Stimulated activated CD4-positive, alpha-beta T cell treated with anti-CD3 and anti-CD28 coated beads, Interleukin-1b, Interleukin-23, amount 100 ng/mL, for 1 hour (primary cell): ENCODE measurements at places on chromosomes 7 and 10.

DNA sequence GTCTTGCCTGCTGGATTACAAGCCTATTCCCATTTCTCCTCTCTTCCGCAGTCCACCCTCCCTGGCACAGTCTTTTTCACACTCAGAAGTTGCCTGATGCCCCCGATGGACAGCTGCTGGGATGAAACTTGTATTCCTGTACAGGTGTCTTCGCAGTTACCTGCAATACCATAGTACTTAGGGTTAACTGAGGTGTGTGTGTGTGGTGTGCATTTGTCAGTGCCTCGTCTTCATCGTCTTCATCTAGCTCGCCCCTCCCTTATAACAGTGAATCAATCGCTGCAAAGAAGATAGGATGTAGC, 11.0 kb downstream of the NXPH1 start:
- DNase-seq, result no peak

DNA sequence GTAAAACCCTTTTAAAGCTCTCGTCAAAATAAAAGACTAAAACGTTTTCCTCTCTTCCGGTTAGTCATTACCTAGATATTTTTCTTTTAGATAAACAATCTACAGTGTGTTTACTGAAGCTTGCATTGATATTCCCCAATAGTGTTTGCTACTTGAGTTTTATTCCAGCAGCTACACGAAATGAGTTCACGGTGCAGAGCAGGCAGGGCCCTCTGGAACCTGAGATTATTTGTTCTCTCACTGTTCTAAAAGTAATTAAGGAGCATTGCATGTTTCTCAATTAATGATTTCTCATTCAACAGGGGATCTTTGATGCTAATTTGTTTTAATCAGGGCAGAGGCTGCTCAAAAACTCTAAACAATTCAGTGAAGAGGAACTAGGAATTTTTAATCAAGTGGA, 319.7 kb downstream of the GFRA1 start:
- DNase-seq, result no peak

- DNase-seq, result no peak
These were observed 142.1 kb downstream of the PHTF2 start for GRCh38 chr7:77940647-77941046.

- DNase-seq, result no peak
These were observed 534.2 kb downstream of the CCSER2 start for GRCh38 chr10:84862551-84862950.

DNA sequence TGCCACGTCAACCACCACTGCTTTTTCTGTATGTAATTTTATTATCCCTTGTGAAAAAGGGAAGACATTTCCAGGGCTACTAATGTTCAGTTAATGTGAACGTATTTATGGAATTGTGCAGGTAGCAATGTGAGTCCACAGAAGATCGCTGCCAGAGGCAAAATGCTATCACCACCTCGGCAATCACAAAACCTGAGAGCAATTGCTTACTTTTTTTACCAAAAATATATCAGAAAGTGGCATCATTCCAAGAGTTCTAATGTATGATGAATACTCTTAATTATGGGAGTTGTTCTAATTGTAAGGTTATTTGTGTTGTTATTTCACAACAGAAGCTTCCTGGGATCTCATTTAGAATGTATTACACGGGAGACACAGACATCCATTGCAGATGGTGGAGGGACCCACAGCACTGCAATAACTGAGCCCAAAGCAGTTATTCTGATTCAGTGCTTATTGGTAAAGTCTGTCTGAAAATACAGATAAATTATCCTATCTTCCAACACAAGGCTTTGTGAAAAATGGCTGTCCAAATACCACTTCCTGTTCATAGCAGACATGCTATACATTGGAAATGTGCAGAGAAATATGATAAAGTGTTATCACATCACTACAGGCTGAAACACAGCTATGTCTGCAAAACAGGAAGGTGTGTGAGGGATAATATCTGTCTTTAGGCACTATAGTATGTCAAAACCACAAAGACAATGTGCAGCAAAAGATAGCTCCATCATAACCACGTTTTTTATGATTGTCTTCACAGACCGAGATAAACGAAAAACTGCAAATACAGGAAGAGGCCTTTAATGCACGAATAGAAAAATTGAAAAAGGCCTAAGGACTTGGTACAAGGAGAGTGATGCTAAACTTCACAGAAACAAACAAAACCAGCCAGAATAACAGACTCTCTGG, 102.7 kb downstream of the CABCOCO1 start:
- no peak for DNase-seq

DNA sequence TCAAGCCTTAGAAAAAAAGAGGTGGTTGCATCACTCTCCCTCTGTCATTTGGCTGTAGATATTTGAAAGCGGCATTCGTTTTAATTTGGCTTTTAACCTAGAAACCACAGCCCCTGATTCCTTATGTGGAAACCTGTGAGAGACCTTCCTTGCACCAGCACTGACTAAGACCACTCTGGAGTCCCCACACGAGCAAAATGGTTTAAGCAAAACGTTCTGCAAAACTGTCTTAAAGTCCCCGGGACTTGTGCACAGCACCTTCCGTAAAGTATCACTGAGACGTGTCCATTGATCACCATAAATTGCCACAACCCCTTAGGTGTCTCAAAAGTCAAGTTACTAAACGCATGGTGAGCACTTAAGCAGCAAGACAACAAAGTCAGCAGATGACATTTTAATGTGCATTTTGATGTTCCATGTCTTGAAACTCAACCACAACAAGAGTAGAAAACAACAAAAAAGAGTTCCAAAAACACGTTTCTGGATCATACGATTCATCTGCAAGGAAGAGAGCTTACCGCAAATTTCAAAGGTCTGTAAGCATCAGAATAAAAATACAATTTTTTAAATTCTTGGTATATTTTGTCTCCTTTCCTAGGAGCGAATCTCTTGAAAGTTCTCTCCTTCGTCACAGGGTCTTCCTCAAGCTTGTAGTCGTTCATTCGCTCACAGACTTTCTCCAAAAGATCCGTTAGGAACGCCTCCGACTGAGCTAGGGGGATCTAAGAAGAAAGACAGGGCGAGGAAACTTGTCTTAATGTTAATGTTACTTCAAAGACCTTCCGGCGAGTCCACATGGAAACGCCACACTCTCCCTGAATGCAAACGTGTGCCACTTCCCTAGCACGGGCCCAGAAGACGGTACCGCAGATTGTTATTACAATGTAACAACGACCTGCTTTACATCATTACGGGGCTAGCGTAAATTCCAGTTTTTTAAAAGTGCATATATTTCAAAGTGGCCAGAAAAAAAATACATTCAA, 37.7 kb downstream of the CNPY1 start:
- no peak for DNase-seq

GRCh38 chr7:131943646-131944045, 387.2 kb upstream of the PODXL start:
- DNase-seq, result no peak

DNA sequence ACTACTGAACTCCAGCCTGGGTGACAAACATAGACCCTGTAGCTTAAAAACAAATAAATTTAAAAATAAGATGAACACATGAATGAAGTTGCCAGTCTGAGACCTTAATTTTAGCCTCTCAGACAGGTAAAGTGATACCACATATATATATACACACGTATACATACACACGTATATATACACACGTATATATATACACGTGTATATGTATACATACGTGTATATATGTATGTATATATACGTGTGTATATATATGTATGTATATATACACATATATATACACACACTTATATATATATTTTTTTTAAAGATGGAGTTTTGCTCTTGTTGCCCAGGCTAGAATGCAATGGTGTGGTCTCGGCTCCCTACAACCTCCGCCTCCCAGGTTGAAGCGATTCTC, 62.7 kb downstream of the UBE2H start:
- DNase-seq, result no peak

GRCh38 chr10:47058961-47059391, 147.7 kb downstream of the PTPN20 start:
- no peak for DNase-seq

- no peak for DNase-seq
These were observed 739 bp upstream of the CCDC186 start for GRCh38 chr10:114174695-114175188.

DNA sequence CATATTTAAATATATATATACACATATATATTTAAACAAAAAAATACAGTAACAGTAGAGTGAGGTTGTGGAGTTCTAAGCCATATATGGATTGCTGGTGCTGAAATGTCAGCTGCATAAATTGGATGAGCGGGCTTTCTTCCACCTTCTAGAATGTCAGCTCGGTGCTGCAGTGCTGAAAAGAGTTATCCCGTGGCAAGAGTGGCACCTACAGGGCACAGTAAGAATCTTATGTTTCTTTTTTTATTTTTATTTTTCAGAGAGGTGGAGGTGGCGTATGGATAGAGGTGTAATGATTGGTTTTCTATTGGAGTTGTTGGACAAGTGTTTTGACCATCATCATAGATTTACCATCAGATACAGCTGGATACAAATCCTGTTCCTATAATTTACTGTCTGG, 86.2 kb upstream of the DYNC1I1 start:
- DNase-seq, result no peak

GRCh38 chr7:19262826-19263225, 117.6 kb upstream of the FERD3L start:
- no peak for DNase-seq
